Tongue (tissue), 3 donors: ENCODE measurements at places on chromosomes 5 and 9. TPM values are rescaled to one million over a fixed set of nuclear protein-coding genes. Genes with fewer than 3 reads are reported as not detected.

DNA sequence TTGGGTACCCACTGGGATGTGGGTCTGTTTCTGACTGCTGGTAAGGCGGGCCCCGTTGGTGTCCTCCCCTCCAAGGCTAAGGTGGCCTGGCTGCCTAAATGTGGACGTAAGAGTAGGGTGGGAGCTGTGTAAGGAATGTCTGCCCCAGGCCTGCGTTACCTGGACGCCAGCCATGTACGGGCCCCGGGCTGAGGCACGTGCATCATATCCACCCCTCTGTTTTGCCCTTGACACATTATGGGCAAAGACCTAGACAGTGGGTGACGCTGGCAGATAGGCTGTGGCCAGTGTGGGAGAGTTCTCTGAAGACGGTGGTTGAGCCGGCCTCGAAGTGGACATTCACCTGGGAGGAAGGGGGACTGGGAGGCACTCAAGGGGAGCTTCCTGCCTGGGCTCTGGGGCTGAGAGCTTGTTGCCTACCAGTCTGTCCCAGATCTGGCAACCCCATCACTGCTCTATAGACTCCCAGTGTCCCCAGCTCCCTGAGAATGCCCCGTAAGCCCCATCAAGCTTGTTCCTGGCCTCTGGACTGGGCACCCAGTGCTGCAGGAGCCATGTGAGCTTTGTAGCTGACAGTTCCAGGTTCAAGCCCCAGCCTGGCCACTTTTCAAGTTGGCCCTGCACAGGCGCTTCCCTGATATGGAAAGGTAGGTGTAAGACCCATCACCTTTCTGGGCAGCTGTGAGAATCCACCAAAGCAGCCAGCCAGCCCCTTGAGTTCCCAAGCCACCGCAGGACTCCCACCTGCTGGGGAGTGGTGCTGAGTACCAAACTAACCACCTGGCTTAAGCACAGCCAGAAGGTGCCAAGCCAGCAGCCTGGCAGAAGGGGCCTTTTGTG is 3.2 kb upstream of the PRR7 start:
- no peak for DNase-seq

DNA sequence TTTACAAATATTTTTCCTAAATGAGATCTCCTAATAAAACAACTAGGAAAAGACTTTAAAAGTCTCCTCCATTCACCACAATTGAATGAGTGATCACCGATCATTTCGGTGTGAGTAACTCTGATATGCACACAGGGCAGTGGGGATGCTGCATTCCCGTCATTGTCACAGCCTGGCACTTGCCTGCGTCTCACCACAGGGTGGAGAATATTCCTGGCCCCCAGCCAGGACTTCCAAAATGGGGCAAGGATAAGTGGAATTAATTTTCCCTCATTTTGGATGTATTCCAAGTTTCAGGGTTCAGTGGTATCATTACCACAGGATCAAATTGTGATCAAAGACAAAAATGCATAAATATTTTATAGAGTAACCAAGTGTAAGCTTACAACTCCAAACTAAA is 107.1 kb downstream of the CTNND2 start:
- DNase-seq: peak; percentile 48

- no peak for DNase-seq
Observed at GRCh38 chr5:79396265-79396664, 117.7 kb downstream of the HOMER1 start.

DNA sequence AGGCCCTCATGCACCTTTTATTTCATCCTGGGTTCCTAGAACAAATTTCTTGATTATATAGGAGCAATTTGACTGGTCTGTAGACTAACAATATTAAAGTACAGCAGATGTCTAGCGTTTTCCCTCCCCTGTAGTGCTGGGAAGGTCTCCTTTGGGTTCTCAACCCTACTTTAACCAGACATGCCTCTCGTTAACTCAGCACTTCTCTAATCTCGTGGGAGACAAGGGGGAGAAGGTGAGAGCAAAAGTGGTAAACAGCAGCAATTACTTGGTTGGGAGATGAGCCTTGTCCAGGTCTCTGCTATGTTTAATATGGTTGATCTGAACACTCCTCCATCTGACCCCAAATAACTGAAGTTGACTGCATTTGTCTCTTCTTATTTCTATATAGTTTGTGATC is 22.0 kb downstream of the CETN3 start:
- no peak for DNase-seq

DNA sequence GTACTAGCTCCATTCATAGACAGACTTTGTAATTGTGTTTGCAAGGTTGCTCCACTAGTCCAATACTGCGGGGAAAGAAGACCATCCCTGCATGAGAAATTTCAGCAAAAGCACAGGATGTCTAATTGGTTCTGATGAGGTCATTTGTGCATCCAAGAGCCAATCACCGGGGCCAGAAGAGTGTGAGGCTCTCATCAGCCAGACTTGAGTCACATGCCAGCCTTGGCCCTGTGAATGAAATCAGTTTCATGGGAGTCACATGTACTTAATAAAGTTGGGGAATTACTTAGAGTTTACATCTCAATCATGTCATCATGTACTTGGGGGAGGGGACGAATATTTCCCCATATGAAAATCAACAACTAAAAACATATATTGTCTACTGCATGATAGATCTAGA is 1236.0 kb downstream of the MAT2B start:
- DNase-seq: no peak

GRCh38 chr9:22005021-22005701 is 3.9 kb downstream of the CDKN2B start:
- no peak for DNase-seq

- DNase-seq: no peak
Observed at GRCh38 chr9:106481013-106481609, 381.9 kb upstream of the ZNF462 start.

IL33 gene
- total RNA-seq: 21.3 TPM

SLC34A1 gene
- total RNA-seq: not detected
